ENCODE measurements at places on chromosomes 5 and 9.

DNA sequence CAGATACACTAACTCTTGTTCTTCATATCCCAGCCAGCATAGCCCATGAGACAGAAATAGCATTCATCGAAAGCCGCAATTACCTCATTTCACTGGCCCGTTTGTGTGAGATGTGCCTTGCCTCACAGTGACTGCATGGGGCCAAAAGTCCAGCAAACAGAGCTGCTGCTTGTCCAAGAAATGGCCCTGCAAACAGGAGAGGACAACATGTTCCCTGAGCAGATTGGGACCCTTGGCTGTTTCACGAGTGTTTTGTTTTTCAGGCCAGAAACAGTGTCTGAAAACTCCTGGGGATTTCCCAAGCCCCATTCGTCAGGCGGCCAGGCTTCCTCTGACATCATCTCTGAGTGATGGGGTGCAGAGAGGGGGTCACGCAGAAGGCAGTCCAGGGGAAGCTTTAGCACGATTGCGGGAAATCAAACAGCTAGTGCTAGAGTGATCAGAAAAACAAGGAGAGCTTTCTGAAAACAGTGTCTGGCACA is 503.6 kb upstream of the PAPPA start:
- no peak for DNase-seq

DNA sequence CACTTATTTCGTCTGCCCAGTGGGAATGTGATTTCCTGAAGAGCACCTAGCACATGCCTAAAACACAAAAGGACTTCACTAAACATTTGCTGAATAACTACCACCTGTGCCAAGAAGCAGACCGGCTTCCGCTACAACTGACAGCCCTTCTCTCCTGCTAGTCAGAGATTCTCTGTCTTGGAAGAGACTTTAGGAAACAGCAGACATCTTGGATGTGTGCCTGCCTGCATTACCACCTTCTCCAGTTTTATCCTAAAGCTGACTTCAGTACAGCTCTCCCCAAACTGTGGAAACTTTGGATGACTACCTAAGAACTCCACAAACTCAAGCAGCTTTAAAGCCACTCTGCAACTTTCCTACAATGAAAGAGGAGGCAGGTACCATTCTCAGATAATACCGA is 116.5 kb upstream of the MAN2A1 start:
- DNase-seq, result no peak

- DNase-seq, result no peak
These were observed 56.2 kb upstream of the ANXA1 start for GRCh38 chr9:73095425-73095824.

- no peak for DNase-seq
These were observed 248.1 kb downstream of the CETN3 start for GRCh38 chr5:90161414-90161813.

DNA sequence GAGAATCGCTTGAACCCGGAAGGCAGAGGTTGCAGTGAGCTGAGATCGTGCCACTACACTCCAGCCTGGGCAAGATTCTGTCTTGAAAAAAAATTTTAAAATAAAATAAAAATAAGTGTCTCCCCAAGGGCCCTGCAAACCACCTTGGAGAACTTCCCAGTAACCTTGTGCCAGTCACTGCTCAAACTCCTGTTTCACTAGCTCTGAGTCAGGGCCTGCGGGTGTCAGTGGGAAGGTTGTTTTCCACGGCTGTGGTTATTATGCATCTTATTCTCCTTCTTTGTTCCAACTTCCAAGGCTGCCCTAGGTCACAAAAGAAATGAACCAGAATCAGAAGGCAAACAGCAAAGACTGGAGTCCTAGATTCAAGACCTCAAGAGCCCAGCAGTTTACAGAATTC is 246.7 kb downstream of the ADAMTSL1 start:
- no peak for DNase-seq

- DNase-seq, result no peak
These were observed at the start of gene BICD2 for GRCh38 chr9:92764381-92764987. Gene BICD2 (minus strand): TSS chr9:92764833. CDS start chr9:92764744, 89 bp downstream.

- DNase-seq, result no peak
These were observed 161.2 kb downstream of the RGS3 start for GRCh38 chr9:113624721-113625120.

DNA sequence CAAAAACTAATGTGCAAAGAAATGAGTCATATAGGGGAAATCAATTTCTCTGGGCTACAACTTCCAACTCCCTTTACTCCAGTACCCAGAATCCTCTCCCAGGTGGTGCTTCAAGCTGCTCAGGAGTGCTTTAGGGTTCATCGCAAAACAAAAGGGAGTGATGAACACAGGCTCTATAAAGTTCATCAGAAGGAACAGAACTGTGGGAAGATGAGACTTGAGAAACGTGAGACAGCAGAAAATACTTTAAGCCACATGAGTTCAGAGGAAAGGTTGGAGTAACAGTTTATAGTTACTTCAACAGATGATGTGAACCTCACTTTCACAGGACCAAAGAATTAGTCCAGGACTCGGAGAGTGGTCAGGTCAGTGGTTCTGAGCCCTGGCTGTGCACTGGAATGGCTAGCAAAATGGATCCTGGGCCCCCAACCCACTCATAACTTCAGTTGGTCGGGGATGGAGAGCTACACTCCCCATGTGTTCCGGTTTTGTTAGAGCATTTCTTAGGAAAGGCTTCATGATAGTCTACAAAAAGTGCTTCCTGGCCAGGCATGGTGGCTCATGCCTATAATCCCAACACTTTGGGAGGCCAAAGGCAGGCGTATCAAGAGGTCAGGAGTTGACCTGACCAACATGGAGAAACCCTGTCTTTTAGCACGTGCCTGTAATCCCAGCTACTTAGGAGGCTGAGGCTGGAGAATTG is 4.3 kb downstream of the RPL12 start:
- DNase-seq, result no peak

GRCh38 chr5:67971223-67971830 is 244.2 kb upstream of the PIK3R1 start:
- no peak for DNase-seq

GRCh38 chr5:59666440-59667068 is 227.0 kb downstream of the PDE4D start:
- no peak for DNase-seq

DNA sequence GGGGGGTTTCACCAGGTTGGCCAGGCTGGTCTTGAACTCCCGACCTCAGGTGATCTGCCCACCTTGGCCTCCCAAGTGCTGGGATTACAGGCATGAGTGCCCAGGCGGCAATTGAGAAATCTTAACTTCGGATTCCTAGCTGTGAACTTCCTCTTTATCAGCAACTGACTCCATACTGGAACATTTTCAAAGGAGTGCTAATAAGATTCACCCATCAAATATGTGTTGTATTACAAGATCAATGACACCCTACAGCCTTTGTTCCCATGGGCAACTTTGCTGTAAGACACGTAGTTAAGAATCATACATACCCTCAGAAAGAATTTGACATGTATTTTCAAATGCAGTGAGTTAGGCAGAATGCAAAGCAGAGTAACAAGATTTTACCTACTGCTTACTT is 23.1 kb upstream of the ACOT12 start:
- DNase-seq, result no peak

DNA sequence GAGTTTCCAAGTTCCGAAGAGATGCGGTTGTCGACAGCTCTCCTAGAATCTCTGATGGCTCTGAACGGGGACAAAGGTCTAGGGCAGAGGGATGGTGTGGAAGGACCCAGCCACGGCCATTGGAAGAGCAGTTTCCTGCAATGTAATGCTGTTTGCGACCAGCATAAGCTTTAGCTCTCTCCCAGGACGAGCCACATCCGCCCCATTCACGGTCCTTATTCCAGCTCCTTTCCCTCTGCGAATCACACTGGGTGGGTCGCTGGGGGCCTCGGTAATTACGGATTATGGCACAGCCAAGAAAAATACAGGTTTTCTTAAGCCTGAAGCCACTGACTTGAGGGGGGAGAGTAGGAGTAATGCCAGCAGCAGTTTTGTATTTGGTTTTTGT is 22.7 kb downstream of the ANXA2R start:
- no peak for DNase-seq

DNA sequence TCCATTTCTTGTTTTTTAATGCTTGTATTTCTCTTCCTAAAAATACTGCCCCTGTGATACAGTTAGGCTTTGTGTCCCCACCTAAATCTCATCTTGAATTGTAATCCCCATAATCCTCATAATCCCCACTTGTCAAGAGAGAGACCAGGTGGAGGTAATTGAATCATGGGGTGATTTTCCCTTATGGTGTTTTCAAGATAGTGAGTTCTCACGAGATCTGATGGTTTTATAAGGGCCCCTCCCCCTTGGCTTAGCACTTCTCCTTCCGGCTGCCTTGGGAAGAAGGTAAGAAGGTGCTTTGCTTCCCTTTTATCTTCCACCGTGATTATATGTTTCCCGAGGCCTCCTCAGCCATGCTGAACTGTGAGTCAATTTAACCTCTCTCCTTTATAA is 227.4 kb downstream of the MAN2A1 start:
- DNase-seq, result no peak

- no peak for DNase-seq
These were observed 132.1 kb downstream of the PALM2AKAP2 start for GRCh38 chr9:109912082-109912582.

DNA sequence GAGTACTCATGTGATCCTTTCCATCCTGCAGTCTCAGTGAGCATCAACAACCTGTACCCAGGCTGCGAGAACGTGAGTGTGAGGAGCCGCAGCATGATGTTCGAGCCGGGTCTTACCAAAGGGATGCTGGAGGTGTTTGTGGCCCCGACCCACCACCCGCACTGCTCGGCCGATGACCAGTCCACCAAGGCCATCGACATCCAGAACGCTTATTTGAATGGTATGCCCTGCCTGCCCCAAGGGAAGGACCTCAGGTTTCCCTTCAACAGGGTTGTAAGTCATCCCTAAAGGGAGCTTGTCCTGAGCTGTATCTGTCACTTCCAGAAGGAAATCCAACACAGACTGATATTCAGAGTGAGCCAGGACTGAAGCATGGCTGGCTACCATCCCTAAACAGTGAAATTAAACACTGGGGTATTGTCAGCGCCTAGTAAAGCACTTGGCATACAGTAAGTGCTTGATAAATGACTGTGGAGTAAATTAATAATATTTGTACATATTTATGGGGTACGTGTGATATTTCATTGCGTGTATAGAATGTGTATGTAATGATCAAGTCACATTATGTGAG is 39.3 kb upstream of the CTSL start:
- no peak for DNase-seq

GRCh38 chr9:97906236-97906831 is 16.0 kb downstream of the TRMO start:
- DNase-seq, result no peak

- DNase-seq, result no peak
These were observed 95.4 kb upstream of the ANXA1 start for GRCh38 chr9:73056245-73056644.

- no peak for DNase-seq
These were observed 23.8 kb downstream of the C5orf58 start for GRCh38 chr5:170256571-170256970.

GRCh38 chr9:4416467-4416866 is 73.8 kb upstream of the SLC1A1 start:
- DNase-seq, result no peak

DNA sequence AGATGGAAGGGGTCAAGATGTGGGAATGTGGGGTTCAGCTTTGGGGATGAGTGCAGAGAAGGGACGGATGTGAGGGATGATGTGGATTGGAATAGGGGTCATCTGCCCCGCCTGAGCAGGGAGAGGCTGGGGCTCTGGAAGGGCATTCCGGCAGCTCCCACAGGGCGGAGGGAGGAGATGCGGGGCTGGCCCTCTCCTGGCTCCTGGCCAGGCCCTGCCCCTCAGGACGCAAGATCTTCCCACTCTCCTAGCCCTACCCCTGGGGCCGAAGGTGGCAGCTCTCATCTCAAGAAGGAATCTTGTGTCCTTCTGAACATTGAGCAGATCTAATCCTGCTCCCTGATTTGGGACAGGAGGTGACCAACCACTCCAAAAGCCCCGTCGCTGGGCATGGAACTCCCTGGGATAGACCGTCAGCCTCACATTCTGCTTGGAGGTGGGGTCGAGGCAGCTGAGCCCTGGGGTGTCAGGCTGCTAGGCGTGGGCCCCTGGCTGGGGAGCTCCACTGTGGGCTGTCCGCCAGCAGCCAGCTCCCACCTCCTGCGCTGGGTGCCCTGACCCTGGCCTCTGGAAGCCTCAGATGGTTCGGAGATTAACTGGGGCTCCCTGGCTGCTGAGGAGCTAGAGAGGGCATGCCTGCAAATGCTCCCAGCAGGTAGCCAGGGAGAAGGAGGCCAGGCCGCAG is 125.2 kb downstream of the ZNF354C start:
- no peak for DNase-seq

DNA sequence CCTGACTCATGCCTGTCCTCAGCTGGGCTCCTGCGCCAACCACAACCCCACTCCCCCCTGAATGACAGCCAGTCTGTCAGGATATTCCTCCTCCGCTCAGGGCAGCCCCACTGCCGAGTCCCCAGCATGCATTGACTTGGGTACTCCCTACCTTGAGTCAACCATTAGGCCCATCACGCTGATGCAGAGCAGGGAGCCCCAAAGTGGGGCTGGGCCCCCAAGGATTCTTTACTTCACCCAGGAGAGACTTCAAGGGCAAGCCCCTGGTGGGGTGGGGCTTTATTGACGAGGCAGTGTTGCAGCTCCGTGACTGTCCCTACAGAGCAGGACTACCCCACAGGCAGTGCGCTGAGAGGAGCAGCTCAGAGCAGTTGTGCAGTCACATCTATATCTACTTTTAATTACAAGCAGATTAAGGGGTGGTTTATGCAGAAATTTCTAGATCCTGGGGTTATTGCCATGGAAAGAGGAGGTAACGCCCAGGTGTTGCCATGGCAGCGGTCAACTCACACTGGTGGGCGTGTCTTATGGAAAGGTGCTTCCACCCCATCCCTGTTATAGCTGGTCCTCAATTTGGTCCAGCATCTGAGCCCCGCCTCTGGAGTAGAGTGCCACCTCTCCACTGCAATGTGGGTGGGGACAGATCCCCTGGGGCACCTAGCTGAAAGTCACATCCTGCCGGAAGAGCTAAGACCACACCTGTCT is 32.1 kb upstream of the FCN1 start:
- DNase-seq, result no peak

GRCh38 chr9:129012343-129012742 is 15.8 kb downstream of the SH3GLB2 start:
- DNase-seq, result no peak

DNA sequence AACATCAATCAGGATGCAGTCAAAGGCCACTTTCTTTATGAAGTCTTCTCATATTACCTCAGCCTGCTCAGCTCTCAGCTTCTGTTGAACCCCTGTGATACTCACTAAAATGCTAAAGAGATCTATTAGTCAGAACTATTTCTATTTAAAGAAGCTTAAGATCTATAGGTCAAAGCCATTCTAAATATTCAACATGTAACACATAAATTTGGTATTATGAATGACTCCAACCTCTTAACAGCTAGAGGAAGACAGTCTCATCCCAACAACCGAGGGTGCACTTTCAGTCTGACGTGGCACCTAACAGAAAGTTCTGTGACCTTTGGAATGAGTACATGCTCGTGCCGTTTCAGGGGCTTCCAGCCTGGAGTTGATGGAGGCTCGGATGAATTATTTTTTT is 301.5 kb upstream of the VLDLR start:
- no peak for DNase-seq

DNA sequence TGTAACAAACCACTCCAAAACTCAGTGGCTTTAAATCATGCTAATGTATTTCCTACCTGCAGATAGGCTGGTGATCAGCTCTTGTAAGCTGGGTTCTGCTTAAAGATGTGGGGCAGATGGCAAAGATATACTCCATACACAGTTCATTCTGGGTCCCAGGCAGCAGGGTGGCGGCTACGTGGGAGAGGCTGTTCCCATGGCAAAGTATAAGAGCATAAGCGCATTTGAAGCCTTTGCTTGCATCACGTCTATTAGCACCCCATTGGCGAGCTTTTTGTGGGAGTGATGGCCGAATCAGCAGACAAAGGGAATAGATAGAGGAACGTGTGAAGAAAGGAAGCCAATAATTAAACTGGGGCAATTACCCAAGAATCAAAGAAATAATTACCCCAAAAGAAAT is 523.1 kb downstream of the SPATA31D1 start:
- DNase-seq, result no peak
